ENCODE measurements at places on chromosomes 2 and 18. TPM values are rescaled to one million over a fixed set of nuclear protein-coding genes. Genes with fewer than 3 reads are reported as not detected.

The CFAP53 gene
- polyA plus RNA-seq = 0.55 TPM

The PLEKHH2 gene
- polyA plus RNA-seq = 0.92 TPM

The CCDC88A gene
- polyA plus RNA-seq = 21.3 TPM

The SERPINB4 gene
- polyA plus RNA-seq = not detected

The IL18R1 gene
- 0.87 TPM for polyA plus RNA-seq

The VAMP5 gene
- polyA plus RNA-seq = not detected

The PDCD1 gene
- polyA plus RNA-seq = not detected

The EFEMP1 gene
- polyA plus RNA-seq = 66.6 TPM

The CDKL4 gene
- not detected for polyA plus RNA-seq

The CLEC4F gene
- not detected for polyA plus RNA-seq

The PFN4 gene
- polyA plus RNA-seq = 1.6 TPM

All from A549 (cell line).